ENCODE measurements at places on chromosomes 1 and 21.
A peak's percentile ranks its signal among the peaks of the same experiment; 100 is the strongest.

- no peak for DNase-seq
Observed at GRCh38 chr1:177976596-177976995, 6.7 kb upstream of the SEC16B start.

DNA sequence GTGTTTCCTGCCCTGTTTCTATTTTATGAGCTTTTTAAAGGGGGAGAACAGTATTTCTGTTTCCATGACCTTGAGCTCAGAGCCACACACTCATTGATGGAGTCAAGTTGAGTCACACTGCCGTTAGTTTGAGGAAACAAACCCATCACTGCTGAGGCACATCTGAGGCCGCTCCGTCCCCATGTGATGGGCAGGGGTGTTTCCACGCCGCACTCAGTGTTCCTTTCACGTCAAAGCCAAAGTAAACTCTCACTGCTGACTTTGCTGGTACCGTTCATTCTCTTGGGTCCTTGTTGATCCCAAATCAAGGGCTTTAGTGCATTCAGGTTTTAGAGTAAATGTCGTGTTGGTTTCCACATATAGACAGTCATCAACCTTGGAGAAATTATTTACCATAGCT lies 48.8 kb downstream of the PKNOX1 start:
- no peak for DNase-seq

DNA sequence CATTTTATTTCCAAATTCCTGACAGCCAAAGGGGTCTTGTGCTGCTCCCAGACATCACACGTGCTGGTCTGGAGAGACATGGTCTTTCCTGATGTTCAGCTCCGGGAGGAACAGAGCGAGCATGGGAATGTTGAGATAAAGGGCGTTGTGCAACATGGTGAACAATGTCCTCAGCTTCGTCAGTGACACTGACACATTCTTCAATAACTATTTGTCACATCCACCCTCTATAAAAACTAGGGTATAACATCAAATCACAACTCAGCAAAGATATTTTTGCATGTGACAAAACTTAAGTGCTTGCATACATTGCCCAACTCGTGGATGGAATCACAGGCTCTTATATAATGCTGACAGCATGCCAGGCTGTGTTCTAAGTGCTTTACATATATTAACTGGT lies 42.4 kb upstream of the GRHL3 start:
- no peak for DNase-seq

DNA sequence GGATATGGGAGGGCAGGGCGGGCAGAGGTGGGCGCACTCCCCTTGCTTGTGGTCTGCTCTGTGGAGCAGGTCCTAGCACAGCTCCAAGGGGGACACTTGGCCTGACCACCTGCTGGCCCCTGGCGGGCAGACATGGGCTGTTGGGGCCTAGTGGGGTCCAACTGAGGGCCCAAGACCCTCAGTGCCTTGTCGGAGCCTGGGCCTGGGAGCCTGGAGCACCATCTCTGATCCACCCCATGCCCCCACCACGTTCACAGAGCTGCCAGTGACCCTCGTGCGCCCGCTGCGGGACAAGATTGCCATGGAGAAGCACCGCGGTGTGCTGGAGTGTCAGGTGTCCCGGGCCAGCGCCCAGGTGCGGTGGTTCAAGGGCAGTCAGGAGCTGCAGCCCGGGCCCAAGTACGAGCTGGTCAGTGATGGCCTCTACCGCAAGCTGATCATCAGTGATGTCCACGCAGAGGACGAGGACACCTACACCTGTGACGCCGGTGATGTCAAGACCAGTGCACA lies 70.6 kb downstream of the OBSCN start:
- no peak for DNase-seq

GRCh38 chr21:35136106-35136505 lies 87.0 kb upstream of the RUNX1 start:
- no peak for DNase-seq

DNA sequence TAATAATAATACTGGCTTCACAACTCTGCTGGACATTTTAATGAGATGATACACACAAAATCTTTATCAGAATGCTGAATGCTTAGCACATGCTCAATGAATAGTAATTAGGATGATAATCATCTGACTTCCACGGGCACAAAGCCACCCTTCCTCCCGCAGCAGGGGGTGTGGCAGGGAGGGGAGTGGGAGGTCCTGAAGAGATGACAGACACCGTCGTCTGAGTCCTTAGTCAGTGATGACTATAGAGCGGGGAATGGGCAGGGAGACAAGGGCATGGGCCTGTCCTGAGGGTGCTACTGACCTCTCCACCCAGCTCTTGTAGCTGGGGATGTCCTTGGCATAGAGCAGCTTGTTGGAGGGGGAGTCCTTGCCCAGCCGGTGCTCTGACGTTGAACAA lies 117.6 kb upstream of the CD34 start:
- DNase-seq: no peak

GRCh38 chr1:29383746-29384371 lies 147.5 kb downstream of the PTPRU start:
- no peak for DNase-seq

GRCh38 chr1:27941671-27942540 lies 7.1 kb downstream of the SMPDL3B start:
- DNase-seq: no peak

DNA sequence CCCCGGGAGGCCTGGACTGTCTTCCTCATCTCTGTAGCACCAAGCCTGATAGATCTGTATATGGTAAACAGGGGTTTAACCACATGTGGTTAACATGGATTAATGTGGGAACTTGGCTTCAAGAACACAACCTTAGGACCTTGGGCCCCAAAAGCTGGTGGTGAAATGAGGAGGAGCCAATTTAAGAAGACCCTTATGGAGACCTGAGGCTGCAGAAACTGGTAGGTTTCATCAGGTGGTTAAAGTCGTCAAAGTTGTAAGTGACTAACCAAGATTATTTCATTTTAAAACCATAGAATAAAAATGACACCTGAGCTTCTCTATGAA lies 14.0 kb downstream of the THEMIS2 start:
- DNase-seq: no peak

DNA sequence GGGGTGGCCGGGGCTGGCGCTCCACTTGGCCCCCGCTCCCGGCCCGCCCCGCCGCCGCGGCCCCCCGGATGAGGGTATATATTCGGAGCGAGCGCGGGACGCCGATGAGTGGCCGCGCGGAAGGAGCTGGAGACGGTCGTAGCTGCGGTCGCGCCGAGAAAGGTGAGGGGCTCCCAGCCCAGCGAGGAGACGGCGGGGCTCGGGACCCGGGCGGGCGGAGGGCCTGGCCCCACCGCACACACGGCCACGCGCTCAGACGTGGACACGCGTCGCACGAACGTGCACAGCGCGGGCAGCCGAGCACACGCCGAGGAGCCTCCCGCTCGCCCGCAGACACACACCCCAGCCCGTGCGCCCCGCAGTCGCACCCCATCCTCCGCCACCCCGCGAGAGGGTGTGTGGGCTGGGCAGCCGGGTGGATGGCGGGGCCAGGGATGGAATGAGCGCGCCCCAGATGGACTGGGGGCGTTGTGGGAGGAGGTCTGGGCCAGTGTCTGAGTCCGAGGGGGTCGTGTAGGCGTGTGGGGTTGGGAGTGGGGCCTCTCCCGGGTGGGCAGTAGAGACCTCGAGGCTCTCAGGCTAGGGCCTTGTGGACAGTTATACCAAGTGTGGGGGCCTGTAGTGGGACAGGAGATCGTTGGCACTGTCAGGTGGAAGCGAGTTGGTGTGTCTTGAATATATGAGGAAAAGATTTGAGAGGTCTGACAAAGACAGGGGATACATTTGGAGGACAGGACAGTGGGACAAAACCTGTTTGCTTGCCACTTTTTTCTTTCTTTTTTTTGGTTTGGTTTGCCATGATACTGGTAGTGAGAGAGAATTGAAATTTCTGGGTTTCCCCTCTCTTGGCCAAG lies at the start of gene UAP1:
TSS of gene UAP1 (plus strand) at position 107 of the 854 bp plus-strand sequence. CDS start 4,347 bp downstream, outside the sequence.
- no peak for DNase-seq

- DNase-seq: no peak
Observed at GRCh38 chr1:11841245-11842153, 6.1 kb downstream of the NPPA start.

- peak; percentile 49 for DNase-seq
Observed at GRCh38 chr1:59125154-59125553, 171.7 kb upstream of the FGGY start.

DNA sequence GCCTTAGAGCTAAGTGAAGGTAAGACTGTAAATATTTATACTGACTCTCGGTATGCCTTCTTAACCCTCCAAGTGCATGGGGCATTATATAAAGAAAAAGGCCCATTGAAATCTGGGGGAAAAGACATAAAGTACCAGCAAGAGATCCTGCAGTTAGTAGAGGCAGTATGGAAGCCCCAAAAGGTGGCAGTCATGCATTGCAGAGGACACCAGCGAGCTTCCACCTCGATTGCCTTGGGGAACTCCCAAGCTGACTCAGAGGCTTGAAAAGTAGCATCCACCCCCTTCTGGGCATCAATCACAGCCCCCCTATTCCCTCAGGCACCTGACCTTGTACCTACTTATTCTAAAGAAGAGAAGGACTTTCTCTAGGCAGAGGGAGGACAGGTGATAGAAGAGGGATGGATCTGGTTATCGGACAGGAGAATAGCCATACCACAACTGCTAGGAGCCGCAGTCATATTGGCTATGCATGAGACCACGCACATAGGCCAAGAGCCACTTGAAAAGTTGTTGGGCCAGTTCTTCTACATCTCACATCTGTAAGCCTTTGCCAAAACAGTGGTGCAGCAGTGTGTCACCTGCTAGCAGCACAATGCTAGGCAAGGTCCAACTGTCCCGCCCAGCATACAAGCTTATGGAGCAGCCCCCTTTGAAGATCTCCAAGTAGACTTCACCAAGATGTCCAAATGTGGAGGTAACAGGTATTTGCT lies 19.4 kb downstream of the PLA2G2F start:
- no peak for DNase-seq

DNA sequence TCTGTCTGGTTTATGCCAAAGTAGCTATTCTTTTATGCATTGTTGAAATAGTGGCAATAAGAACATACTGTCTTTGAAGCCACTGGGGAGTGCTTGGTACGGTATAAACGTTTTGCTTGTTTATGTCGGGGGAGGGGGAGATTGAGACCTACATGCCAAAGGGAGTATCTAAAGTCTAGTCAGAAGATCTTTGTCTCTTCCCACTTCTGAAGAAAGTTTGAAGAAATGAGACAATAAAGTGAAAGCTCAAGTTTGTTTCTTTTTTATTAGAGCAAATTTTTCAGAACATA lies 6.8 kb downstream of the AKIRIN1 start:
- DNase-seq: no peak

DNA sequence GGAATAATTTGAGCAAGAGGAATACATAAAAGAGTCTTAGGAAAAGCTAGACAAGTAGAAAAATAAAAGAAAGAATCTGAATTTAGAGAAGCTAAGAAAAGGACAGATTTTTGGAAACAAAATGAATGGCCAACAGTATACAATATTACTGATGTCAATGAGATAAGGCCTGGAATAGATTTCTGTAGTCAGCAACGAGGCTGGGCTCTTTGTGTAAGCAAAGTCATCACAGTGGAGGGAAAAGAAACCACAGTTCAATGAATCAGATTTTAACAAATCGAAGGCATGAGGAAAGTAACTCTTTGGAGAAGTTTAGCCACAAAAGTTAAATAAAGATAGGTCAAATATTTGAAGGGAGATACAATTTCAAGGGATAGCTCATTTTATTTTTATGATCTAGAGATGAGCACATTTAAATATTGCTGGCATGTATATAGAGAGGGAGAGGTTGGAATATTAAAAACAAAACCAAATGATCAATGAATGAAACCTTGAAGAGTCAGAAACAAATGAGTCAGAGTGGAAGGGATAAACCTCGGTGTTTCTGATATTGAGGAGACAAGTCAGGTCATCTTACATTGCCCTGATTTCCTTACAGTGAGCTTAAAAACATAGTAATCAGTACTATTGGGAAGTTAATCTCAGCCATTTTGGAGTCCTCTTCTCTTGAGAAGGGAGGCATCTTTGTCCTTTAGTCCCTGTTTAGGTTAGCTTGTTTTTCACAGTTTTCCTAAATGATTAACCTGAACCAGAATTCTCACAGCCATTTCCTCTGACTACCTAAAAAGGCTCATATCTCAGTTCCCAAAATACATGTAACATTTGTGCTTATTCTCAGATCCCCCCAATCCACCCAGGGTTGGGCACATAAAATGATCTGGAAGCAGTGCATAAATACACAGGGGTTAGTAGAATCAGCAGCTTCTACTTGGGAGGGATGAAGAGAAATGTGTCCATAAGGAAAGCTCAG lies 620.0 kb upstream of the B3GALT2 start:
- DNase-seq: no peak

- DNase-seq: no peak
Observed at GRCh38 chr1:180424848-180425457, 77.4 kb downstream of the ACBD6 start.

DNA sequence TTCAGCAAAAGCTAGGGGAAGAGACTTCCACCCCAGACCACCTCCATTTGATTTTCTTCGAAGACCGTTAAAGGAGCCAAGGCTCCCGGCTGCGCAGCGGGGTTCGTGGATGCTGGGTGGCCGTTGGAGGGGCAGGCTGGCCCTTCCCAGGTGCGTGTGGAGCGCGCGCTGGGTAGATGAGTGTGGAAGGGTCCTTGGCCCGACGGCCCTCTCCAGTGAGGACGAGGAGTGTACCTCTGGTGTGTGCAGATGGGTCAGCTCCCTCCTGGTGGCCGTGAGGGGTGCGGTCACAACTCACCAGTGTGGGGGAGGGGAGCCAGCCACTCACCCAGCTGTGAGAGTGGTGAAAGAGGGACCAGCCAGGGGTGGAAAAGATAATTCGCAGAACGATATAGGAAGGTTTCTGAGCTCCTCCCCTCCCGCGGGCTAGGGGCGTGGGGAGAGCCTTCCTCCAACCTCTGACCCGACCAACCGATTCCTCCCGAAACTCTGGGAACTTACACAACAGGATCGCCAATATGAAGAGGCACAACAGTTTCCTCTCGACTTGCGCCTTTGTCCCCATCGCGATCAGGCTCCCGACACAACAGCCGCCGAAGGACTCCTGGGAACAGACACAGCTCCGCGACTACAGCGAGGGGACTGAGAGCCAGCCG lies at the start of gene F11R:
TSS of gene F11R (minus strand) at position 644 of the 656 bp plus-strand sequence. CDS start at position 565, 79 bp downstream.
- DNase-seq: peak; percentile 45

- DNase-seq: no peak
Observed at GRCh38 chr1:44346878-44347277, 8.2 kb downstream of the ERI3 start.

DNA sequence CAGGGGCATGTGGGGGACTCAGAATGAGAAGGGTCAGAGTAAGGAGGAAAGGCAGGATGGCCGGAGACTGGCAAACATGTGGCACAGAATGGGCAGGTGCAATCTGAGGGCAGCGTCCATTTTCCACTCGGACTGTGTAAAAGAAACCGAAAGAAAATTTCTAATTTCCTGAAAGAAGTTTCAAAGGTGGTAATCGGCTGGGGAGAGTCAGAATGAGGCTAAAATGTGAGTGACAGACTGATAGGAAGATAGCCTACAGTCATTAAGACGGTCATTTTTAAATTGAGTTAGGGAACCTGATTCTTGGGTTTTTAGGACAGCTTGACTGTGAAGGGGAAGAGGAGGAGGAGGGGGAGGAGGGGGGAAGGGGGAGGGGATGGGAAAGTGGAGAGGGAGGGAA lies 23.6 kb downstream of the COA6 start:
- DNase-seq: peak; percentile 4

DNA sequence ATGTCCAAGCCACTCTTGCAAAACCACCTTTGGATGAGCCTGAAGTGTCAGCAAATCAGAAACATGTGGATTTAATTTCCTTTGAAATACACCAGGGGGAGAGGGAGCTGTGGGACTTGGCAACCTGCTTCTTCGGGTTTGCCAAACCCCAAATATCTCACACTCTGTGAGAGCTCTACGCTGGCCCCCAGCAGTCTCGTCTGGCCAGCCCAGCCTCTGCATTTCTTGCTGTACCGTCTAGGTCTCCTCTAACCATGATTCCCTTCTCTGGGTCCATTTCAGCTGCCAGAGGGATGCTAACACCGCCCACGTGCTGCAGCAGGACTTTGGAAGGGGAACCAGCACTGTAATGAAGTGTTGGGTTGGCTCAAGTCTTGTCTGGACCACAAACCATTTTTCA lies 114.6 kb downstream of the MRPS6 start:
- DNase-seq: no peak
